Activated CD4-positive, alpha-beta T cell treated with anti-CD3 and anti-CD28 coated beads, Interleukin-2, amount 50 U/mL, for 1 hour (primary cell): ENCODE measurements at places on chromosomes 13 and 19.

DNA sequence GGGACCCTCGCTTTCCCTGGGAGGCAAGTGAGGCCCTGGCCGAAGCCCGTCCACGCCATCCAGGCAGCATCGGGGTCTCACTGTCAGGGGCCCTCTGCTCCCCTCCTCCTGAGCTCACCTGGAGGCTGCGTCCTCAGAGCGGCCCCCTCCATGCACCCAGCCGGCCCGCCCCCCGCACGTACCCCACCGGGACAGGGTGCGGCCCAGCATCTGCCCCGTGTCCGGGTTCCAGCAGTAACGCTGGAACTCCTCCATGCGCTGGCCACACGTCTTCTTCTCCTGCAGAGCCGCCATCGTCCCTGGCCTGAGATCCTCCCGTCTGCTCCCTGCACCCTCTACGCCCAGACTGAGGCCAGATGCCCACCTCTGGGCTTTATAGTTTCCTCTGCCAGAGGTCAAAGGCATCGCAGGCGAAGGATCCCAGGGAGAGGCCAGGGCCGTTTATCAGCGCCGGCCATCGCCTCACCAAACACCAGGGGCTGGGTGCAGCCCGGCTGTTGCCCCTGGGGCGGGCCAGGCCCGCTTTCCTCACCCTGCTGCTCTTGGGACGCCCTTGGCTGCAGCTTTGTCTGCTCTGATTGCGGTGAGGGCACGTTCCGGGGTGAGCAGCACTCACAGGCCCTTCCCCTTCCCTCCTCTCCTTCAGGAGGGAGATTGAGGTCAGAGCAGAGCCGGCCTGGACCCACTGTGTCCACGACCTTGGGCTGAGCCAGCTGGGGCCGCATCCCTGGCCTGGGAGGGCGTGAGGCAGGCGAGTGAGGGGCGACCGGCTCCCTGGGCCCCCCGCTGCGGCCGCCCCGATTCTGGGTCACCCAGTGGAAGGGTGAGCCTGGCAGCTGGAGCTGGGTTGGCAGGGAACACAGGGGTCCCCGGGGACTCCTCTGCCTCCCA is at the start of gene ATP4B:
TSS of gene ATP4B (minus strand) at position 348 of the 891 bp plus-strand sequence. CDS start at position 294, 54 bp downstream.
- DNase-seq = no peak

- no peak for DNase-seq
Observed at GRCh38 chr13:59880468-59880867, 283.3 kb downstream of the DIAPH3 start.

- no peak for DNase-seq
Observed at GRCh38 chr13:113851480-113851803, 12.4 kb downstream of the GAS6 start.

- no peak for DNase-seq
Observed at GRCh38 chr13:110121422-110122083, 185.4 kb downstream of the COL4A1 start.

- no peak for DNase-seq
Observed at GRCh38 chr13:51501592-51502152, 48.8 kb upstream of the INTS6 start.

- no peak for DNase-seq
Observed at GRCh38 chr19:45211751-45212381, 33.3 kb downstream of the BLOC1S3 start.
